Stimulated activated CD4-positive, alpha-beta T cell treated with anti-CD3 and anti-CD28 coated beads, Interleukin-15, amount 100 ng/mL, for 48 hours (primary cell): ENCODE measurements at places on chromosomes 6 and 20.

DNA sequence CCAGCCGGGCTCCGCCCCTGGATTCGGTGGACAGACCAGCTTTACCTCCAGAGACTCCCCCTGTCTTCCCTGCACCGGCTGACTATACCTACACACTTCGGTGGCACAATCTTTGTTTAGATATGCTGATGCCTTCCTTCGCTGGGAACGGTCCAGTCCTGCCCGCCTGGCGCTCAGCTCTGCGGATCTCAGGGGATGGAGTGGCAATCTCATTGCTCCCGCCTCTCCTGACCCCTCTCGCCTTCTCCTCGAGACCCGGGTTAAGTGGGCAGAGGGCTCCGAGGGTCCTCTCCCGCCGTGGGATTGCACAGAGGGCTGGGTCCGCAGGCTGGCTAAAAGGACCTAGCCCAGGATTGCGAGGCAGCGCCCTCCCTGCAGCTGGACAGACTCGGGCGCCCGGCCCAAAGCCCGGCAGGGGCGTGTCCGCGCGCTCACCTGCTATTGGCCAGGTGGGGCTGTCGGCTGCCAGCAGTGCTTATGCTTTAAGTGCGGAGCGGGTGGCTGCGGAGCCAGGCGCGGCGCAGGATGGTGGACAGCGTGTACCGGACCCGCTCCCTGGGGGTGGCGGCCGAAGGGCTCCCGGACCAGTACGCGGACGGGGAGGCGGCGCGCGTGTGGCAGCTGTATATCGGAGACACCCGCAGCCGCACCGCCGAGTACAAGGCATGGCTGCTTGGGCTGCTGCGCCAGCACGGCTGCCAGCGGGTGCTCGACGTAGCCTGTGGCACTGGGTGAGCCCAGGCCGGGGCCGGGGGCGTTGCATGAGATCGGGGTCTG is at the start of gene GNMT:
GNMT (plus strand) TSS at position 512 of the 777 bp plus-strand sequence; CDS start at position 526, 14 bp downstream.
- no peak for DNase-seq

- DNase-seq: peak; percentile 80
Measured at GRCh38 chr6:90080876-90081481, 186.7 kb downstream of the GJA10 start.

GRCh38 chr6:170132561-170132991 is 158.3 kb downstream of the DLL1 start:
- DNase-seq: no peak

GRCh38 chr6:2072453-2072852 is 173.0 kb downstream of the GMDS start:
- DNase-seq: no peak

DNA sequence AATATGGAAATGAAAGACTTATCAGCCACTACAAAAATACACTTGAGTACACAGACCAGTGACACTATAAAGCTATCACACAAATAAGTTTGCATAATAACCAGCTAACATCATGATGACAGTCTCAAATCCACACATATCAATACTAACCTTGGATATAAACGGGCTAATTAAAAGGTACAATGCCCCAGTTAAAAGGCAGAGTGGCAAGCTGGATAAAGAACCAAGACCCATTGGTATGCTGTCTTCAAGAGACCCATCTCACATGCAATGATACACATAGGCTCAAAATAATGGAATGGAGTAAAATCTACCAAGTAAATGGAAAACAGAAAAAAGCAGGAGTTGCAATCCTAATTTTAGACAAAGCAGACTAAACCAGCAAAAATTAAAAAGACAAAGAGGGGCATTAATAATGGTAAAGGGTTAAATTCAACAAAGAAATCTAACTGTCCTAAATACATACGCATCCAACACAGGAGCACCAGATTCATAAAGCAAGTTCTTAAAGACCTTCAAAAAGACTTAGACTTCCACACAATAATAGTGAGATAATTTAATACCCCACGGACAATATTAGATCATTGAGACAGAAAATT is 163.3 kb downstream of the CD24 start:
- no peak for DNase-seq

GRCh38 chr20:53695797-53696527 is 102.3 kb upstream of the ZNF217 start:
- no peak for DNase-seq
